ENCODE measurements at places on chromosomes 5 and 9. TPM values are rescaled to one million over a fixed set of nuclear protein-coding genes. Genes with fewer than 3 reads are reported as not detected.

PBX3 gene
- 22.4 TPM for total RNA-seq

C8G gene
- total RNA-seq: 0.81 TPM

ZNF474 gene
- total RNA-seq: 3.2 TPM

PDE6A gene
- under 0.01 TPM for total RNA-seq

HSPA4 gene
- total RNA-seq: 22.9 TPM

ITK gene
- 0.27 TPM for total RNA-seq

GEMIN5 gene
- total RNA-seq: 14.8 TPM

RETREG1 gene
- 6.2 TPM for total RNA-seq

FAM53C gene
- total RNA-seq: 69.7 TPM

DIPK1B gene
- 227 TPM for total RNA-seq

CBY3 gene
- 1.3 TPM for total RNA-seq

PCDHGA6 gene
- 1.9 TPM for total RNA-seq

ZNF366 gene
- under 0.01 TPM for total RNA-seq

BNC2 gene
- total RNA-seq: under 0.01 TPM

FAM221B gene
- total RNA-seq: not detected

DMRT2 gene
- not detected for total RNA-seq

BTNL9 gene
- total RNA-seq: under 0.01 TPM

TENT4A gene
- 14.5 TPM for total RNA-seq

SPINK4 gene
- total RNA-seq: not detected

TMEM215 gene
- not detected for total RNA-seq

BSPRY gene
- 55.7 TPM for total RNA-seq

FAM170A gene
- not detected for total RNA-seq

UAP1L1 gene
- total RNA-seq: 14.8 TPM

OBP2B gene
- not detected for total RNA-seq

SOHLH1 gene
- not detected for total RNA-seq

DMGDH gene
- total RNA-seq: 1.3 TPM

PTGS1 gene
- total RNA-seq: 49.8 TPM

HMCN2 gene
- under 0.01 TPM for total RNA-seq
